Omental fat pad (tissue), 4 donors: ENCODE measurements at places on chromosomes 3 and 15. TPM values are rescaled to one million over a fixed set of nuclear protein-coding genes. Genes with fewer than 3 reads are reported as not detected.

- no peak for DNase-seq
Measured at GRCh38 chr15:59993950-59994401, 10.1 kb upstream of the FOXB1 start.

- DNase-seq: no peak
Measured at GRCh38 chr3:173737167-173737808, 339.7 kb downstream of the NLGN1 start.

- no peak for DNase-seq
Measured at GRCh38 chr3:148197061-148197460, 500.6 kb upstream of the AGTR1 start.

The CEP19 gene
- 1.4 TPM for total RNA-seq

GRCh38 chr3:182962166-182962565 is 18.2 kb downstream of the DCUN1D1 start:
- DNase-seq: no peak

DNA sequence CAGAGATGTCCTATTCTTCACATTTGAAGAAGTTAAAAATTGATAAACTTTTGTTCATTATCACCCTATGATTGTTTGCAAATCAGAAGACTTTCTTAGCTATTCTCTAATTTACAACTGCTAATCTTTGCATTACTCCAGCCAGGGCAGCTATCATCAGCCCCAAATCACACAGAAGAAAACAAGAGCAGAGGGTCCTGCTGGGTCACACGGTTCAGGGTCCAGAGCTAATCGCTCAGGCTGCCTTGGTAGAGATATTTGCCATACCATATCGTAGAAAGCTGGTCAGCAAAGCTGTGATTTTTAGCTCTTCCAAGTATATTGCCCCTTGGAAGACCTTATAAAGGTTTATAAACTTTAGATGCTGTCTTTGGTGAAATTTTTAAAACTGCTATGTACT is 181.4 kb downstream of the MAGI1 start:
- no peak for DNase-seq

The RAD18 gene
- total RNA-seq: 7.8 TPM

The P2RY13 gene
- 10.7 TPM for total RNA-seq

- DNase-seq: no peak
Measured at GRCh38 chr3:194573680-194574437, 59.4 kb downstream of the TMEM44 start.

GRCh38 chr3:127822682-127823425 is 539 bp upstream of the MGLL start:
- DNase-seq: no peak

The TGM4 gene
- total RNA-seq: not detected

The CHCHD6 gene
- total RNA-seq: 8.8 TPM

- no peak for DNase-seq
Measured at GRCh38 chr15:65796610-65797078, 4.6 kb upstream of the DENND4A start.
